ENCODE measurements at places on chromosomes 6 and 20.

DNA sequence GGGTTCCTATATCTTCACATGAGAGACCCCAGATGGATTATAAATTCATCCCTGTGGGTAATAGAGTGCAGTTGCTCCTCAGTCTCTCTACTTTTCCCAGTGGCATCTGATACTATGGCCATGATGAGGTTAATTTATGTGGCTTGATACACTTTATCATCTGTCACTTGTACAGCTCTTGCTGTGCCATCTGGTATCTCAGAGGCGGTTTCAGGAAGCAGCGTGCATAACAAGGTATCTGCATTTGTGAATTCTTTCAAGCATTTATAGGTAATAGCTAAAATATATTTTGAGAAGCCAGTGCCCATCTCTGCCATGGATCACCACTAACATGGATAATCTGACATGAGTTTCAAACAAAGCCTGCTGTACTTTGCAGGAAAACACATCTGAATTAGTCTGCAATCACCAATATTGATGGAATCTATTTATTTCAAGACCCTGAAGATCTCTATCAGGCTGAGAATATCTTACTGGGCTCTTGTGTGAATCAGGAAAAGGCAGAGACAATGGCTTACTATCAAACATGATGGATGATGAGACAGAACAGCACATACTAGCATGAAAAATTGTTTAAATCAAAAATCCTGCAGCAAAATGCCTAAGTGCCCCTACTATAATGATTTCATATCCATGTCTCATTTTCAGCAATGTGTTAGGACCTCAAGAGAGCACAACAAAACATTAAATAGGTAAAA is 548.7 kb upstream of the MAP3K7 start:
- DNase-seq = no peak

- DNase-seq = no peak
These were observed 17.5 kb upstream of the PLCG1 start for GRCh38 chr20:41119614-41120561.

DNA sequence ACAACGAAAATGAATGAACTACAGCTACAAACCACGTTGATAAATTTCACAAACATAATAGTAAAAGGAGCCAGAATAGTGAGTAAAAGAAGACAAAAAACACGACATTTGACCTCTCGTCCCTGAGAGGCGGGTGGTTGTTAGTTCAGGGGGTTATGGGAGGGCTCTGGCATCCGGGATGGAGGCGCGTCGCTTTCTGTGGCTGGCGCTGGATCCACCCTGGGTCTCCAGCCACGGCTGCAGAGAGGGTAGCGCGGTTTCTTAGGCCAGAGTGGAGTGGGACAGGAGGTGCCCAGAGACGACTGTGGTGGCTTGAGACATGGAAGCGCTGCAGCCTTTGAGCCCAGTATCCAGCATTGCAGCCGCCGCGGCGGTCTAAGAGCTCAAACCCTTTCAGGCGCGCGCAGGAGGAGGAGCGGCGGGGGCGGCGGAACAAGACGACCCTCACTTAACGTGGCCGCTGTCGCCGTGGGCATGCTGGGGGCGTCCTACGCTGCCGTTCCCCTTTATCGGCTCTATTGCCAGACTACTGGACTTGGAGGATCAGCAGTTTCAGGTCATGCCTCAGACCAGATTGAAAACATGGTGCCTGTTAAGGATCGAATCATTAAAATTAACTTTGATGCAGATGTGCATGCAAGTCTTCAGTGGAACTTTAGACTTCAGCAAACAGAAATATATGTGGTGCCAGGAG is 3.7 kb upstream of the ZSCAN23 start:
- no peak for DNase-seq

- DNase-seq = no peak
These were observed 74.0 kb downstream of the MDGA1 start for GRCh38 chr6:37623666-37624065.

DNA sequence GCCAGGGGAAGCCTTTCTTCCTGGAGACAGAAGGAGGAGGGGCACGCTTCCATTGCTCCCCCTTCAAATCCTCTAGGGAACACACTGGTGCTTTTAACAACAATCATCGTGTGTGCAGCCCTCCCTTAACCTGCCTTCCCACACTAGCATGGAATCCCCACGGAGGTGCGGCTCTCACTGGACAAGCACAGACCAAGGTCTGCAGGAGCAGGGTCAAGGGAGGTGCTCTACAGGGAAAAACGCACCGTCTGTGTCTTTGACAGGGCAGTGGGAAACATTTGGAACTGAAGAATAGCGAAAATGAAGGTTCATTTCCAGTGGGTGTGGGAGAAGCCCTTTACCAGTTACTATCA is 527.1 kb downstream of the QKI start:
- no peak for DNase-seq

DNA sequence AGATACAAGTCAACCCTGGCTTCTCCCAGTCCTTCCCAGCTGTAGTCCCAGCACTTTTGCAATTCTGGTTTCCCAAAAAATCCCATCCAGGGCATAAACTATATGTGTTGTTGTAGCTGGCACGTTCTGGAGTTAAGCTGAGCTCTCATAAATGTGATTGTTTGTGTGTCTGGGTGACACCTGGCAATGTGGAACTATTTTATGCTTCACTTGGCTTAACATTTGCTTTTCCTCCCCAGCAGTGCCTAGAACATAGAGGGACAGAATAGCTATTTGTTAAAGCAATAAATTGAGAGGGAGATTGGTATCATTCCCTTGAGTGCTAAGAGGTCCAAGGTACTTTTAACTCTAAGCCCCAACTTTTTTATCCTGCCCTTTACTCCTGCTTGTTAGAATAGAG is 575.9 kb upstream of the NOX3 start:
- DNase-seq = no peak

DNA sequence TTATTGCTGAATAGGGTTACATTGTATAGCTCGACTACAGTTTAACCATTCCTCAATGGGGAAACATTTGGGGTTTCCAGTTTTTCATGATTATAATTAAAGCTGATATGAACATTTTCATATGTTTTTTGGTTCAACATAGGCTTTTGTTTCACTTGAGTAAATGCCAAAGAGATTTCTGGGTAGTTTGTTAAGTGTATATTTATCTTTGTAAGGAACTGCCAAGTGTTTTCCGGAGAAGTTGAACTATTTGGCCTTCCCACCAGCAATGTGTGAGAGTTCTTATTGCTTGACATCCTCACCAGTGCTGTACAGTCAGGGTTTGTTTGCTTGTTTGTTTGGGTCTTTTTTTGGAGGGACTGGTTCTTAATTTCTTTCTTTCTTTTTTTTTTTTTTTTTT is 83.7 kb upstream of the RALY start:
- DNase-seq = no peak

DNA sequence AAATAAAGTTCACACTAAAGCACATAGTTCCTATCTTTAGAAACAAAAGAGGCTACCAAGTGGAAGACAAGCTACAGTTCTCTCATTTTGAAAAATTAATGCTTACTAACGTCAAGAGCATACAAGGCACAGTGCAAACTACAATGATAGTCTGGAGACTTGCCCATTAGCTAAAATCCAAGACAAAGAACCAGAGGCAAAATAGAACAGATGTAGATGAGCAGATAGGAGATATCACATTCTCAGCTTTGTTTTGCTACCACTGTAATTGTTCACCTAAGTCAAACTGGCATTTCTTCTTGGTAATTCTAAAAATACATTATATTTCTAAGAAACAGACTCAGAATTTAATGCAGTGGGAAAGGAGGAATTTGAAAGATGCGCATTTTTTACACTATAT is 5.2 kb downstream of the TMEM30A start:
- no peak for DNase-seq

GRCh38 chr6:127436578-127437110 is 22.5 kb downstream of the KIAA0408 start:
- DNase-seq = no peak

DNA sequence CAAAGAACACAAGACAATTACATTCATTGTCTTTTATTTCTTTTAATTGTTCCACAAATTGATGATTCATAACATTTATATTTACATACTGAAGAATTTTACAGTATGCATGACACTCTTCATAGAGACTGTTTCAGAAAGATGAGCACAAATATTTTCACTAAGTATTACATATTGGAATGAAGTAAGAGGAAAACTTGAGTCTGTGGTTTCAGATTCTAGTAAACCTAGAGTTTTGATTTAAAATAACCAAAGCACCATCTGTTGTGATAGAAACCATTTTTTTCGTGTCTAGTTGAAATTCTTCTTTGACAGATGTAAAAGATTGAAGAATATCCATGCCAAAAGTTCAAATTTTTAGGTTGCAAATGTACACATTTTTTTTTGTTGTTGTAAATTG is 32.1 kb upstream of the OPN5 start:
- DNase-seq = no peak

DNA sequence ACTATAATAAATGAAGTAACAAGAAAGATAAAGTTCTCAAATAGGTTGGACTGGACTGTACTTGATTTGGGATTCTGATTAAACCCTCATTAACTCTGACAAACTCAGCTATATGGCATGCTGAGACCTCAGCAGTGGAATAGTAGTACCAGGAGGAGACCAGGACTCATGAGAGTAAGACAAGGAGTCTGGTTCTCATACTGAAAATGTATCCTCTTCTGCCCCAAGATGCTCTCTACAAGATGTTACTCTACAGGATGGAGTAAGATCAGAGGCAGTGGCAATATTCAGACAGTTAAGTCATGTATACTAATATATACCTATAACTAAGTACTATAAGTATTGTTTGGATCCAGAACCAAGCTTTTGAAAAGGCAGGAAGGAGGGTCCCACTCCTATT is 31.9 kb upstream of the SYNCRIP start:
- no peak for DNase-seq

DNA sequence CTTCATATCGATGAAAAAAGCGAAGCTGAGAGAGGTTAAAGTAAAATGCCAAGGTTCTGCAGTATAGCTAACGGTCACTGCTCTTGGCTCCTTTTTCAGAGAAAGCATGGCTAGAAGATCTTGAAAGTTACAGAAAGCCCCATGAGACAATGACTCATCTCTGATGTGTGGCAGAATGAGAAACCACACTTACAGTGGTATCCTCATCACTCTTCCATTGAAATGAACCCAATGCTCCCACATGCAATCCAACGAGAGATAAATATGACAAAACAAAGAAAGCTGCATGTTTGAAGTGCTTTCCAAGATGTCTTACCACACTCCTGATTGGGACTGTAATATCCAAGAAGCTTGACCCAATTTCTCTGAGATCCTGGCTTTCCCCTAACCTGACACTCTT is 694.9 kb downstream of the PRKN start:
- no peak for DNase-seq

GRCh38 chr20:37375227-37375626 is 29.3 kb downstream of the SRC start:
- no peak for DNase-seq

DNA sequence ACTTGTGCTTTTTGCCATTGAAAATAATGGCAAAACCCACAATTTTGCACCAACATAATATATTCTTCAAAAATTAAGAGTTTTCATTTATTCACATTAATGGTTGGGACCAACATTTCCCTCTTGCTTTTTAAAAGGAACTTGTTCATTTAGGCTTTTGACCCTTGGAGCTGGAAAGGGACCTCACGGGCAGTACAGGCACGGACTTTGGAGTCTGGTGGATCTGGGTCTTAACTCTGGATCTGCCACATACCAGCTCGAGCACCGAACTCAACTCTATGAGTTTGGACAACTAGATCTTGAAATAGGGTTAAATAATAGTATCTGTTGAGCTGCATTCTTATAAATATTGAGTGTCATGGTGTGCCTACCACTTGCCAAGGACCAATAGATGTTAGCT is 37.2 kb downstream of the AFDN start:
- DNase-seq = no peak

GRCh38 chr20:12882832-12883506 is 125.8 kb upstream of the SPTLC3 start:
- DNase-seq = no peak

DNA sequence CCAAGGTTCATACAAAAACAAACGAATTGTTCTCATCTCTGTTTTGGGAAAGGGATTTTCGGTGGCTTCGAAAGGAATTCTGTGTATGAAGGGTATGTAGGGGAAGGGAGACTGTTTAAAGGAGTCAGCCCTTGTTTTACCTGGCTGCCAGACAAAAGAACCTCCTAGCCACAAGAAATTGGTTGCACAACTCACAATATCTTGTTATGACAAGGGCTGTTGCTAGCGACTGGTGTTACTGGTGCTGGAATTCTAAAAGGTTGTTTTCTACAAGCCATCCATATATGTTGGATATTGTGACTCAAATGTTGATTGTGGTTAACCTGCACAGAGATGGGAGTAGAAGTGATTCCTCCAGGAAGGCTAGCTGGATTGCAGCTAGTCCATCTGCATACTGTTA is 34.6 kb upstream of the CITED2 start:
- DNase-seq = no peak

GRCh38 chr6:75691012-75691411 is 58.0 kb upstream of the MYO6 start:
- DNase-seq = no peak

GRCh38 chr6:36484736-36485135 is 41.9 kb downstream of the KCTD20 start:
- DNase-seq = no peak

DNA sequence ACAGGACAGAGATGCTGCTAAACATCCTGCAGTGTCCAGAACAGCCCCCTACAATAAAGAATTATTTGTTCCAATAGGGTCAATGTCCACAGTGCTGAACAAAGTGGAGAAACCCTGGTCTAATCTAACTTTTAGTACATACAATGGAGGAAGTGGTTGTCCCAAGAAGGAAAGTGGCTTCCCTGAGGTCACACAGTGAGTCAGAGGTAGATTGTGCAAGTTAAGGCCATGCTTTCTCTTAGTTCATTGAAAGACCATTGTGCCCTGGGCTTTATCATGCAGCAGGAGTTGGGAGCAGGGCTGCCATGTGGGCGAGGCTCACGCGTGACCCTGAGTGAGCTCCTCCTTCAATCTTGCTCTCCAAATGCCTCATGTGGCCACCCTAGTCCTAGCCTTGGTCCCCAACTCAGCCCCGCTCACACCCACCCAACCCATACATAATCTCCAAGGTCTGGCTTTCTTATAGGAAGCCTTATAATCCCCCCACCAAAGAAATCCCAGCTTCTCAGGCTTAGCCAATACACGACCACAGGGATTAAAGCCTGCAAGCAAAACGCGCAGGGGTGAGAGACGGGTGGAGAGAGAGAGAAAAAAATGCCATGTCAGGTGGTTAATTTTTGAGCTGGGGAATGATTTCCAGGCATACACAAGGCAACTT is 19.9 kb downstream of the SLC13A3 start:
- DNase-seq = no peak

DNA sequence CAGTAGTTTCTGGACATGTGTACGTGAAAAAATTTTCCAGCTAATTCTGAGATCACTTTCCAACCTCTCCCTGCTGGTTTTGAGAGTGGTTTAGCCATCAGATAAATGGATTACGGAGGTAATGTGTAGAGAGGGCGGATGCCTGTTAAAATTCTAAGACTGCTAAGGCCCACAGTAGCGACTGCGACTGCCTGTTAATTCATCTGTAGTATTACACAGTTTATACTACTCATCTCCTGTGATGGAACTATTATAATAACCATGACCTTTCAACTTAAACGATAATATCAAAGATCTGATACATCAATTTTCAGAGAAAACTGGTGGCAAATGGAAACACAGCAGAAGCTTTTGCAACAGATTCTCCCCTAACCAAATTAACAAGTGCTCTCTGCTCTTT is 102.3 kb downstream of the IRF4 start:
- no peak for DNase-seq

Data from cardiac septum (tissue), 1 donor.